ENCODE measurements at places on chromosomes 11 and 22.

DNA sequence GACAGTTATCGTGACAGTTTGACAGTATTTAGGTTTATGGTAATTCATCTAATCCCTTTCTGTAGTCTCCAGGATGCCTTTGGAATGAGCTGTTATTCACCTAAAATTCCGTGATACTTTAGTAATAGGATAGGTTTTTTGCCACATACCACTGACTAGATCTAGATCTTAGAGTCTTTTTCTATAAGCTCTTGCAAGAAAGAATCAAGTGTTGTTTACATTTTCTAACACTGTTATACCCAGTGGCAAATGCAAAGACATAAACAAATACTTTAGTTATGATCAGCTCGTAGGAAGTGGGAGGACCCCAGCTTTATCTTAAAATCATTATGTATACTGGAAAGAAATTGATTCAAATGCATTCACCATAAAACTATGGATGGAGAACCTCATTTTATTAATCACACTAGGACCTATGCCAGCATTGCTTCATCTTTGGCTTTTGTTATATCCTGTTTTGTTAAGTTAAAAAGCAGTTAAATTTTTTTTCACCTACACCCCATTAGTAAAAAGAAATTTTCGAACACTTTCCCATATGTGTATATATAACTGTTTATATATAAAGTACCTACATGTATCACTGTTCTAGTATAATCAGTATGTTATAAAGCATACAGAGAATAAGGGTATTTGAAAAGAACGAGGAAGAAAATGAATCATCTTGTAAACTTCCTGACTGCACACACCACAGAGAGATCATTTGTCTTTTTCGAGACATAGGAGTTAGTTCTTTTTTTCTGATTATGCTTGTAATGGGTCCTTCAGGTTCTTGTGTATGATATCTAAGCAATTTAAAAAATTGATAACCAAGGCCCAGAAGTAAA lies 60.9 kb downstream of the PDHX start:
- no peak for DNase-seq

DNA sequence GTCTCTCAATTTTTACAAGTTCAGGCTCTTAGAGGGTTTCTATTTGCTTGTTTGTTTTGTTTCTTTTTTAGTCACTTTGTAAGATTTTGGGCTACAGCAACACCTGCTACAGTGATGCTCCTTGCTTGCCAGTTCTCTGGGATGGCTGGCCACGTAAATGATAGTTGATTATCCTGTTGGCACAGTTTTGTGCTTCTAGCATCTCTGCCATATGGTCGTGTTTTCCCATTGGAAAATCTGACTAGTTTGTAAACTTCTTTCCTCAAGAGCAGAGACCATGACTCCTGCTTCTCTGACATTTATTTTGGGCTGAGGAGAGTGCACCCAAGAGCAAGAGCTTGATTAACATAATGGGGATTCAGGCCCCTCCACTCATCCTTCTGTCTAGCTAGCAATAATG lies 1621.6 kb upstream of the RAG2 start:
- DNase-seq, result no peak

DNA sequence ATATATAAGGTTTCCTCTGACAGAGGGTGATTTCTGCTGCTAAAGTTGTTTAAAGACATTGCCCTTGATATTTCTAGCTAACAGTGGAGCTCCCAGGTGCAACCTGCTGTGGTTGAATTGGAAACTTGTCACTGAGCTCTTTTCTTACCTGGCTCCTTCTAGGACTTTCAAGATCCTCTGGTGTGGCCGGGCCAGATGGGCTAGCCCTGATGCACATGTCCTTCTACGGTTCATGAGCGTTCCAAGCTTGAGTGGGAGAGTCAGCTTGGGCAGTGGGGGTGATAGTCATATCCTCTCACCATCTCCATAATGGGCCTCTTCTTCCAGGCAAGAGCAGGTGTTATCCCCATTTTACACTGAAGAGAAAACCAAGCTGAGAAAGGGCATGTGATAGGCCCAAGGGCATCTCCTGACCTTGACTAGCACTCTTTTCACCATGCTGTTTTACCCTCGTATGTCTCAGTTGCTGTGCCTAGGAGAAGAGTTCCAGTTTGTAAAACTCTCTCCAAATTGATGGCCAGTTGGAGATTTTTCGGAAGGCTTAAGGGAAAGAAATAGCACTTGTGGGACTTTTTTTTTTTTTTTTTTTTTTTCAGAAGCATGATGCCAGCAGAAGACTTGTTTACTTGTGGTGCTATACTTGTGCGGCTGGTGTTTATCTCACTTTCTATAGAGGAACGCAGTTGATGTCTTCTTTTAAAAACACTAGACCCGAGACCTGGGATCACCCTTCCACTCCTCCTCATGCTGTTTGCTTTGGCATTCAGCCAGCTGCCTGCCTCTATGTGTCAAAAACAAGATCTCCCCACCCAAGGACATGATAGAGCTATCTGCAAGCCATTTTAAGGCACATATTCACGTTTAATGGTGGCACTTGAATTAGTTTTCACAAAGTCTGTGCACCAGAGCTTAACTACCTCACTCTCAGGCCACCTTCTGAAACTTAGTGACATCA lies 32.6 kb downstream of the TEAD1 start:
- DNase-seq, result no peak

GRCh38 chr22:20785415-20785814 lies 11.5 kb downstream of the SERPIND1 start:
- no peak for DNase-seq

- no peak for DNase-seq
Measured at GRCh38 chr11:86996953-86997570, 40.7 kb upstream of the TMEM135 start.

DNA sequence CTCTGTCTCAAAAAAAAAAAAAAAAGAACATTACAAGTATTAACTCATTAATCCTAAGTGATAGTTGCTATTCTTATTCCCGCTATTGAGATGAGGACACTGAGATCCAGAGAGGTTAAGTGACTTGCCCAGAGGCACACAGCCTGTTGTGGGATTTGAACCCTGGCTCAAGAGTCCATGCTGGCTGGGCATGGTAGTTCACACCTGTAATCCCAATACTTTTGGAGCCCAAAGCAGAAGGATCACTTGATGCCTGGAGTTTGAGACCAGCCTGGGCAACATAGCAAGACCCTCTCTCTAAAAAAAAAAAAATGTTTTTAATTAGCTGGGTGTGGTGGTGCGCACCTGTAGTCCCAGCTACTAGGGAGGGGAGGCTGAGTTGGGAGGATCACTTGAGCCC lies 4.1 kb downstream of the GCAT start:
- no peak for DNase-seq

- no peak for DNase-seq
Measured at GRCh38 chr22:44131989-44132685, 48.6 kb upstream of the PARVG start.

GRCh38 chr22:41768430-41768829 lies 32.0 kb upstream of the CCDC134 start:
- DNase-seq, result no peak

DNA sequence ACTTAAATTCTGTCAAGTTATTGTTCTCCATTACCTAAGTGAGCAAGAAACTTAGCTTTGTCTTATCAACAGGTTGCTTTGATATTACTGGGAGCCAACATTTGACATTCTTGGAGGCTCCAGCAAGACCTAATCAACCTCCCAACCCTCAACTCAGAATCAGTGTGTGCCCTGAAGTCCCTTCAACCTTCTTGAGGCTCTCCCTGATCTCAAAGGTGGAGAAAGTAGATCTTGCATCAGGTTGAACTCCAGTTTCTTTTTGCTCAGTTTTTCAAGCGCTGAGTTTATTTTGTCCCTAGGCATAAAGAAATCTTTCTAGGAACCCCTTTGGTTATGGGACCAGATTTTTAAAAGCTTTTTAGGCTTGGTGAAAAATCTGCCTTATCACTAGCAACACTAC lies 1.4 kb downstream of the FAM111A start:
- no peak for DNase-seq

GRCh38 chr11:68116126-68116525 lies 5.1 kb downstream of the CHKA start:
- DNase-seq, result no peak

GRCh38 chr11:92828556-92828955 lies 140.9 kb upstream of the MTNR1B start:
- no peak for DNase-seq

- DNase-seq, result peak; percentile 75
Measured at GRCh38 chr11:65575568-65576231, at the start of gene EHBP1L1. Gene EHBP1L1, plus strand, starts transcription at chr11:65576053. Its CDS starts 250 bp downstream, at chr11:65576303.

- no peak for DNase-seq
Measured at GRCh38 chr11:2293984-2294925, 7.5 kb downstream of the C11orf21 start.

- DNase-seq, result no peak
Measured at GRCh38 chr11:292211-293121, 3.5 kb downstream of the PGGHG start.

DNA sequence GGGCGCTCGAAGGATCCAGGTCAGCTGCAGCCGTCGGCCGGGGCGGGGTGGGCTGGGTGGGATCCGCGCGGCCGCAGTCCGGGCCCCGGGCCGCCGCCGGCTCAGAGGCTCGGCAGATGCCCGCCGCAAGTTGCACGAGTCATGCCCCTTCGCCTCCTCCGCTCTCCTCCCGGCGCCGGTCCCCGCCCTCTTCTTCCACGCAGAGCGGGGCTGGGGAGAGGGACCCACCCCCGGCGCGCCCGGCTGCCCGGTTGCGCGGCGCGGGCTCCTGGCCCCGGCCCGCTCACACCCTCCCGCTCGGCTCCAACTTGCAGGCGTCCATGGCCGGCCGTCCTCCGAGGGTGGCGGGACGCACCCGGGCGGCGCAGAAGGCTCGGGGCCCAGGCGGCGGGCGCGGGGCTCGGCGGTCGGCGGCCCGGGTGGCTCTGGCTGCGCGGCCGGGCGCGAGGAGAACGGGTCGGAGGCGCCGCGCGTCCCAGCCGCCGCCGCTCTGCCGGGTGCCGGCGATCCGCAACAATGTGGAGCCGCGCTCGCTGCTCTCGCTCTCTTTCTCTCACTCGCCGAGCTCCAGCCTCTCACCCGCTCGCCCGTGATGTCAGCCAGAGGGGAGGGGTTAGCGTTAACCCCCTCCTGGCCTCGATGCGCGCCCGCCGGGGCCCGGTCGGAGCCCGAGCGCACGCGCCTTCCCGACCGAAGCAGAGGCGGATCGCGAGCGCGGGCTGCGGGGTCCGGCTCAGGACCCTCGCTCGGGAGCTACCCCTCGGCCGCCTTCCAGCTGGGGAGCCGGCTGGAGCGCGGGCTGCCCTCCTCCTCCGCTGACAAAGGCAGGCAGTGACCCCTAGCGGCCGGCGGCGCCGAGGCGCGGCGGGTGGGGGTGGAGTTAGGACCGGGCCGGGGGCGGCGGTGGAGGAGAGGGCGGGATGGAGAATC lies at the start of gene NECTIN1:
NECTIN1 (minus strand) TSS at position 550 of the 930 bp plus-strand sequence. CDS start 647 bp downstream, outside the sequence.
- DNase-seq, result peak; percentile 65

GRCh38 chr11:34798985-34799384 lies 117.2 kb downstream of the APIP start:
- DNase-seq, result no peak

DNA sequence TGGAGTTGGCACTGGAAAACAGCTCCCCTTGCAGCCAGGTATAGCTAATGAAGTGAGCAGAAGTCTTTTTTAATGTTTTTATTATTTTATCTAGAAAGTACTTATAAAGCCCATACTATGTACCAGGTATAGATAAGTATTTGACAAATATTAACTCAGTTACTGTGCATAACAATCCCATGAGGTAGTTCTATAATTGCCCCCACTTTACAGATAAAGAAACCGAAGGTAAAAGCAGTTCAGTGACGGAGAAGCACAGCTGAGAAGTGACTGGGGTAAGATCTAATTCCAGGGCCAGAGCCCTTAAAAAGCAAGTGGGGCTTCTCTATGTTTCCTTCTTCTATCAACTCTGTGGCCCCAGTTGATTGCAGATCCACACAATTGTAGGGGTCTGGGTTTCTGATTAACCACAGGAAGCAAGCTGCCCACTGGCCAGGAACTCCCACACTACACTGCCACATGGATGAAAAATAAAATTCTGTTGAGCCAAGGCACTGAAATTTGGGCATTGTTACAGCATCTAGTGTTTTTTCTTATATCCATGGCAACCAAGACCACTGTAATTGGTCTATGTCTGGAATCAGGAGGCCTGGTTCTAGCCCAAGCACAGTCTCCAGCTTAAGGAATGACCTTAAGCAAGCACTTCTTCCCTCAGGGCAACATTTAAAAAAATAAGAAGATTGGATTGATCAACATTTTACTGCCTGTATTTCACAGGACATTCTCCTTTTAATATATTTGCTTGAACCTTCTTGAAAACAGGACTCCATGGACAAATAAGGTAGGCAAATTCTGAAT lies 55.3 kb upstream of the TEAD1 start:
- DNase-seq, result no peak

- DNase-seq, result peak; percentile 61
Measured at GRCh38 chr11:64148226-64148916, 17.5 kb downstream of the MACROD1 start.

- DNase-seq, result no peak
Measured at GRCh38 chr22:38455530-38456271, 702 bp upstream of the KCNJ4 start.

DNA sequence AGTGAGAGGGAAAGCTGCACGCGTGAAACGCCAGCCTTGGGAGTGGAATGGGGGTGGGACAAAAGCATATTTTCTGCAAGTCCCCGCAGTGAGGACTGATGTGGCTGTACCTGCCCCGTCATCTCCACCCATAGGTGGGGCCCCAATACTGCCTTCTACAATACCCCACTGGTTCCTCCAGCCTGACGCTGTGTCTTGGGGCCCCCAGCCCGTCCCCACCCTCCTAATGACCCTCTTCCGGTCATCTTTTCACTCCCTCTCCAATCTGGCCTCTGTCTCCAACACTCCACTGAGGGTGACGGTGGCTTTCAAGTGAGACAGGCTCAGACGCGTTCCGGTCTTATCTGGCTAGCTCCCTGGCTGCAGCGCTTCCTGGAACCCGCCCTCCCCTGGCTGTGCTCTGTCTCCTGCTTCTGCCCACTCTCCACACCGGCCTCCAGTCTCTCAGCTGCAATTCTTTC lies 104.2 kb downstream of the MICAL3 start:
- no peak for DNase-seq

Data from T-helper 2 cell (primary cell).